ENCODE measurements at places on chromosomes 5 and 9. TPM values are rescaled to one million over a fixed set of nuclear protein-coding genes. Genes with fewer than 3 reads are reported as not detected.
A peak's percentile ranks its signal among the peaks of the same experiment; 100 is the strongest.

GRCh38 chr5:79851391-79851863 lies 139.6 kb downstream of the MTX3 start:
- peaks cover 13% of the 10 kb centered on the region for H3K27me3 ChIP-seq
- H3K4me3 ChIP-seq: no peak overlapping the region
- peaks cover 19% of the 10 kb centered on the region for H3K4me1 ChIP-seq
- no peak overlapping the region for H3K27ac ChIP-seq

- no peaks in the 10 kb centered on the region for H3K36me3 ChIP-seq
- H3K27me3 ChIP-seq: peaks cover 30% of the 10 kb centered on the region
- no peak overlapping the region for H3K27ac ChIP-seq
- no peak for DNase-seq
These were observed 44.7 kb downstream of the GGTA1 start for GRCh38 chr9:121454972-121455371.

GRCh38 chr5:9547122-9547947 lies 1.5 kb upstream of the SEMA5A start:
- H3K27ac ChIP-seq: no peak overlapping the region
- no peaks in the 10 kb centered on the region for H3K36me3 ChIP-seq
- peaks cover 2% of the 10 kb centered on the region for H3K4me1 ChIP-seq
- H3K4me3 ChIP-seq: no peak overlapping the region
- no peak for DNase-seq

GRCh38 chr9:94805051-94805489 lies 78.6 kb downstream of the AOPEP start:
- DNase-seq: no peak
- H3K4me3 ChIP-seq: no peak overlapping the region
- H3K27ac ChIP-seq: no peak overlapping the region
- H3K27me3 ChIP-seq: no peaks in the 10 kb centered on the region
- peaks cover 19% of the 10 kb centered on the region for H3K4me1 ChIP-seq

DNA sequence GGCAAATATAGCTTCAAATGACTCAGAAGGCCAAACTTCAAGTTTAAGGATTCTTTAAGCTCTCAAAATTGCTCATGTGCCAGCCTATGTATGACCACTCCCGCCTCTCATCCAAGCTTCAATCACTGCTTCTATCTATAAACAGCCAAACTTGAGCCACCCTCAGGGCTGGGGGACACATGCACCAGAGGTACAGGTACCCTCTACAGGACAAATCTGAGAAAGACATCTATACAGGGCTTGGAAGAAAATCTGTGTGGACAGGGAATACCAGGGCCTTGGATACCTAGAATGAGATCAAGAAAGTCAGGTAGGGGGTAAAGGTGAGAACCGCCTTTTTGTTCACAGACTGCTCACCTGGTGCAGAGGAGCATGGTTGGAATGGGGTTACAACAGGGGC lies 217.9 kb downstream of the ATPSCKMT start:
- no peak overlapping the region for H3K4me3 ChIP-seq
- H3K27ac ChIP-seq: no peak overlapping the region
- H3K36me3 ChIP-seq: no peaks in the 10 kb centered on the region
- H3K4me1 ChIP-seq: no peaks in the 10 kb centered on the region

DNA sequence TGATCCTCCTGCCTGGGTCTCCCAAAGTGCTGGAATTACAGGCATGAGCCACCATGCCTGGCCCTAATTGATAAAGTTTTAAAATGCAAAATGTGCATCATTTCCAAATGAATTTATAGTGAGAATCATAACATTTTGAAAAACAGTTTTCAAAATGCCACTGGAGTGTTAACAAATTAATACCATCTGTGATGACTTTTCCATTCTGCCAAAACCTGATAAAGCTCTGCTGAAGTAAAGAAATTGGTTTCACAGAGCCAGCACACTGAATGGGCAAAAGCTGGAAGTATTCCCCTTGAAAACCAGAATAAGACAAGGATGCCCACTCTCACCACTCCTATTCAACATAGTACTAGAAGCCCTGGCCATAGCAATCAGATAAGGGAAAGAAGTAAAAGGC lies 89.6 kb downstream of the MUSK start:
- H3K27me3 ChIP-seq: no peaks in the 10 kb centered on the region
- H3K4me3 ChIP-seq: no peak overlapping the region
- H3K36me3 ChIP-seq: no peaks in the 10 kb centered on the region
- DNase-seq: no peak
- no peak overlapping the region for H3K27ac ChIP-seq
- H3K4me1 ChIP-seq: no peaks in the 10 kb centered on the region

DNA sequence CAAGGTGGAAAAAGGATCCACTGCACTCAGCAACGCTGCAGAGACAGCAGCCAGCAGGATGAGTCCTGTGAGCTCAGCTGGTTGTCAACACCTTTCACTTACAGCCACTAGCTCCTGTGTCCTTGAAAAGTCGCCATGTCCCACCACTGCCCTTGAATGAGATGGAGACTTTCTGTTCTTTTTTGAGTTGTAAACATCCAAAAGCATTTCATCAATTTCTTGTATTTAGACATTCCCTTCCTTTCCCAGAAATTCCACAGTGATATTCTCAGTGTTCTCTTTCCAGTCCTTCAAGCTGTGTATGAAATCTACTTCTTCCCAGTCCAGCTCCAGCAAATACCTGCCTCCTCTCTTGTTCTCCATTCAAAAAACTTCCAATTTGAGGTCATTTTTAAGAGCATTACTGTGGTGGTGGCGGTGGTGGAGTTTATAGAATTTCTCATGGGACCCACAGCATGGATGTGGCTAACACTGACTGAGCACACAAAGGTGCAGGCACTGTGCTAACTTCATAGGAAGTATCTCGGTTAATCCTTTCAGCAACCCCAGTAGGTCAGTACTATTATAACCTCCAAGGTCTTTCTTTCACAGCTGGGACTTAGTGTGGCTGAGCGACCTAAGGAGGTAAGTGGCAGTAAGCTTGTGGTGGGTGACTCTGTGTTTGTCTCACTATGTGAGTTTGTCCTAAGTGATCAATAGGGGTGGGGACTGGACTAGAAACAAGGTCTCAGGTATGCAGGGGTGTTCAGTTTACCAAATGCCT lies 15.0 kb upstream of the GPX3 start:
- no peak overlapping the region for H3K4me3 ChIP-seq
- no peaks in the 10 kb centered on the region for H3K4me1 ChIP-seq
- no peak for DNase-seq
- H3K27me3 ChIP-seq: peaks cover 3% of the 10 kb centered on the region

GRCh38 chr9:114910541-114910940 lies 19.9 kb downstream of the TNFSF8 start:
- H3K4me1 ChIP-seq: peaks cover 89% of the 10 kb centered on the region
- peak overlapping the region; percentile 90 for H3K27ac ChIP-seq
- no peak overlapping the region for H3K4me3 ChIP-seq
- peaks cover 91% of the 10 kb centered on the region for H3K36me3 ChIP-seq
- DNase-seq: no peak

DNA sequence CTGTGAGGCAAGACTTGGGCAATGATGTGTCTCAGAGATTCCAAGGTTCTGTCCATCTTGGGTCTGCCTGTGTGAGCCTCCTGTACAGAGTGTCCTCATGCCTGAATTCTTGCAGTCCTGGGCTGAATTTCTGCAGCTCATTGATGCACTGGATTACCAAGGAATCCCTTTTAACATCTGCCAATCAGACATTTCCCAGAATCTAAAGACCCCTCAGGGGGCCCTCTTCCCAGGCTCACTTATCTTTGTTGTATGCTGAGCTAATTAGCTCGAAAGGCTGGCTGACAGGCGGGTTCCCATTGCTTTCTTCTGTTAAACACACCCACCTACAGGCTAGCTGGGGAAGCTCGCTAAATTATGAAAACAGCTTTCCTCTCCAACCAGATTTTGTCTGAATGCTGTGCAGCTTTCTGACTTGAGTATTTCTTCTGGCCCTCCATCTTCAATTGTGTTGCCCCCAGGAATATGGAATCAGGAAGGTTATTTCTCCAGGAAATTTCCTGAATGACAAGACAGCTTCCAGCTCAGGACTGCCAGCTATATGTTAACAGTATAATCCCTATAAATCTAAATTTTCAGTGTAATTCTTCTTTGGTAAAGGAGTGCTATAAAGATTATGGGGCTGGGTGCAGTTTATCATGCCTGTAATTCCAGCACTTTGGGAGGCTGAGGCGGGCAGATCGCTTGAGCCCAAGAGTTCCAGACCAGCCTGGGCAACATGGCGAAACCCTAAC lies at the start of gene LIX1:
Gene LIX1 (minus strand): TSS at position 91 of the 734 bp plus-strand sequence. CDS start 35 bp downstream, at position 56.
- DNase-seq: peak; percentile 59
- no peak within 1 kb of the TSS for H3K4me3 ChIP-seq
- H3K27ac ChIP-seq: no peak within 1 kb of the TSS
- peaks cover 13% of the 10 kb centered on the region for H3K27me3 ChIP-seq
- H3K4me1 ChIP-seq: no peaks in the 10 kb centered on the region
- no peaks in the 10 kb centered on the region for H3K36me3 ChIP-seq

GRCh38 chr9:107999011-107999410 lies 509.4 kb upstream of the KLF4 start:
- no peak for DNase-seq
- H3K27ac ChIP-seq: no peak overlapping the region
- no peak overlapping the region for H3K4me3 ChIP-seq
- no peaks in the 10 kb centered on the region for H3K36me3 ChIP-seq
- no peaks in the 10 kb centered on the region for H3K4me1 ChIP-seq
- H3K27me3 ChIP-seq: no peaks in the 10 kb centered on the region

- H3K36me3 ChIP-seq: no peaks in the 10 kb centered on the region
- DNase-seq: no peak
- peaks cover 14% of the 10 kb centered on the region for H3K27me3 ChIP-seq
- no peak overlapping the region for H3K27ac ChIP-seq
- H3K4me1 ChIP-seq: no peaks in the 10 kb centered on the region
These were observed 200.1 kb upstream of the DAB2 start for GRCh38 chr5:39624890-39625289.

- H3K4me3 ChIP-seq: no peak overlapping the region
- H3K4me1 ChIP-seq: peaks cover 24% of the 10 kb centered on the region
- DNase-seq: no peak
- no peaks in the 10 kb centered on the region for H3K36me3 ChIP-seq
These were observed 43.0 kb upstream of the HSD17B4 start for GRCh38 chr5:119409235-119409815.

GRCh38 chr9:112659906-112660305 lies 58.0 kb downstream of the INIP start:
- H3K4me1 ChIP-seq: no peaks in the 10 kb centered on the region
- H3K27ac ChIP-seq: no peak overlapping the region
- no peak for DNase-seq
- no peak overlapping the region for H3K4me3 ChIP-seq

DNA sequence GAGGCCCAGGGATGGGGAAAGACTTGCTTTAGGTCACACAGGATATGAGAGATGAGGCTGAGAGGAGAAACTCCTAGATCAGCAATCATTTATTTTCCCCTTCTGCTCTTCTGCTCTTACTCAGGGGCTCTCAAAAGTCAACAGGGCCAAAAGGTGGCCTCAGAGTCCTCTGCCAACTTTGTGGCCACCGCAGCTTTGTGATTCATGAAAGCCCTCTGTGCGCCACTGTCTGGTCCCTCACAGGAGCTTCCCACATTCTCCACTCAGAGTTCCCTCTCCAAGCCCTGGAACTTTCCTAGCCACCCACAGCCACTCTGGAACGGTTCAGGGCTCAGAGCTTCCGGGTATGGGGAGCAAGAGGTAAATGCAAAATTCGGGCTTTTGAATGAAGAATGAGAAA lies 82.4 kb downstream of the COL27A1 start:
- no peak for DNase-seq
- no peaks in the 10 kb centered on the region for H3K4me1 ChIP-seq
- H3K27me3 ChIP-seq: no peaks in the 10 kb centered on the region
- H3K27ac ChIP-seq: no peak overlapping the region
- H3K4me3 ChIP-seq: no peak overlapping the region

CEP72 gene
- total RNA-seq: 38.6 TPM

PRDM9 gene
- total RNA-seq: not detected

CCDC183 gene
- 0.44 TPM for total RNA-seq

GNA14 gene
- total RNA-seq: not detected

PLCXD3 gene
- total RNA-seq: not detected

RELL2 gene
- total RNA-seq: 36.9 TPM

MINAR2 gene
- not detected for total RNA-seq

Data from activated CD8-positive, alpha-beta T cell treated with anti-CD3 and anti-CD28 coated beads, Interleukin-2, amount 10 ng/mL, durations not matched to agents 7 days and 5 days (primary cell).